GM04504 (cell line): ENCODE measurements at places on chromosomes 16 and 17.

- no peak for DNase-seq
Observed at GRCh38 chr17:63555500-63556156, 5.4 kb downstream of the DCAF7 start.

DNA sequence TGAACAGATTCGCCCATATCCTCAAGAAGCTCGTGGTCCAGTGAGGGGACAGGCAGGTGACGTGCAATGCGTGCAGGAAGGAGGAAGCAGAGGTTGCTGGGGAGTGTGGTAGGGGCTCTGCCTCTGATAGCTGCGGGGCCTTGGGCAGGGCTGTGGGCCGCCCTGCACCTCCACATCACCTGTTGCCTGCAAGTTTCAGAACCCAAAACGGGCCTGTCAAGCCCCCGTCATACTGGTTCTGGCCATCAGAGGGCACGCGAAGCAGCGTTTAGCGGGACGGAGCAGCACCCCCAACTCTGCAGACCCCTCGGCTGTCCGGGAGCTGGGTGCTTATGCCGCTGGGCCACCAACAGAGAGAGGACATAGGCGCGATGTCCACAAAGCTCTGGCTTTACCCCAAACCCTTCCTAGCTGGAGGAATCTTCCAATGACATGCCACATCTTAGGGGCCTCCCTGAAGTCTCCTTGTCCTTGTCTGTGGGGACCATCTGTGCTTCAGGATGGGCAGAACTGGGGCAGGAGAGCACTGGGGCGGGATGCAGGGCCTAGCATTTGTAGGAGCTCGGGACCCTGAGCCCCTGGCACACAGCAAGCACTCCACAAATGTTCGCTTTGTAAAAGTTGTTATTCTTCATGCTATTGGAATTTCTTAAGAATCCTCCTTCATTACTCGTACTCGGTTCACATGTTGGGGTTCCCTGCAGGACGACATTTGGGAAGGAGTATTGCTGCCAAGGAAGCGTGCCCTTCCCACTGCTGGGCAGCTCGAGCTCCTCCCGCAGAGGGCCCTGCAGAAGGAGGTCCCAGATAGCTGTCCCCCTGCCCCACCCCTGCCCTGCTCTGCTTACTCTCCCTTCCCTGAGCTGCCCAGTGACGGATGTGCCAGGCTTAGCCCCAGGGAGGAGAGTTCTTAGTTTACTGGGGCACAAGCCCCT is 64.3 kb downstream of the CNGB1 start:
- DNase-seq = no peak

DNA sequence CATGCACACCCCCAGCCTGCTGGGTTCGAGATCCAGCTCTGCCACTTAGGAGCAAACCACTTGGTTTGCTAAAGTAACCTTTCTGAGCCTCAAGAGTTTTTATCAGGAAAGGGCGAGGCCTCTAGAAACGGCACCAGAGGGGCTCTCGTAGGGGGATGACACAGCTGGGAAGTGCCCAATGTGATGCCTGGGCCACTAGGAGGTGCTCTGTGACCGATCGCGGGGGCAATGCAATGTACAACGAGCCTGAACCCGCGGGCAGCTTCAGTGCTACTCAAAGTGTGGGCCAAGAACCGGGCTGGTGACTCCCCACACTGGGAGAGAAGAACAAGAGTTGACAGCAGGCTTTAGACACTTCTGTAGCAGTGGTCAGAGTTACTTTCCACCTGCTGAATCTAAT is 9.4 kb downstream of the C16orf89 start:
- DNase-seq = no peak

DNA sequence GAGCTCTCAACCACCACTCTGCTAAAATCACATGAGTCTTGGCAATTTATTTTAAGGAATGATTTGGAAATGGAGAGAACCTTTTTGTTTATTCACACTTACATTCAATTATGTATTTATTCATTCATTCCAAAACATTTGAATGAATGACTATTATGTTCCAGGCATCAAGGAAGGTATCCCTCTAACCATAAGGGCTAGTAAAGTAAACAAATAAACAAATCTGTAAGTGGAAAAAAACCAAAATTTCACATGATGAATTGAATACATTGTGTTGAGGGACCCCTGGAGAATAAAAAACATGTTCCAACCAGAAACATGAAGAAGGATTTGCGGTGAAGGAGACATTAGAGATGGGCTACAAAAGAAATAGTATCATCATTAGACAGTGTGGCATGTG is 677.8 kb downstream of the TOX3 start:
- DNase-seq = no peak

GRCh38 chr17:21119247-21119918 is 7.4 kb upstream of the DHRS7B start:
- DNase-seq = peak; percentile 33

DNA sequence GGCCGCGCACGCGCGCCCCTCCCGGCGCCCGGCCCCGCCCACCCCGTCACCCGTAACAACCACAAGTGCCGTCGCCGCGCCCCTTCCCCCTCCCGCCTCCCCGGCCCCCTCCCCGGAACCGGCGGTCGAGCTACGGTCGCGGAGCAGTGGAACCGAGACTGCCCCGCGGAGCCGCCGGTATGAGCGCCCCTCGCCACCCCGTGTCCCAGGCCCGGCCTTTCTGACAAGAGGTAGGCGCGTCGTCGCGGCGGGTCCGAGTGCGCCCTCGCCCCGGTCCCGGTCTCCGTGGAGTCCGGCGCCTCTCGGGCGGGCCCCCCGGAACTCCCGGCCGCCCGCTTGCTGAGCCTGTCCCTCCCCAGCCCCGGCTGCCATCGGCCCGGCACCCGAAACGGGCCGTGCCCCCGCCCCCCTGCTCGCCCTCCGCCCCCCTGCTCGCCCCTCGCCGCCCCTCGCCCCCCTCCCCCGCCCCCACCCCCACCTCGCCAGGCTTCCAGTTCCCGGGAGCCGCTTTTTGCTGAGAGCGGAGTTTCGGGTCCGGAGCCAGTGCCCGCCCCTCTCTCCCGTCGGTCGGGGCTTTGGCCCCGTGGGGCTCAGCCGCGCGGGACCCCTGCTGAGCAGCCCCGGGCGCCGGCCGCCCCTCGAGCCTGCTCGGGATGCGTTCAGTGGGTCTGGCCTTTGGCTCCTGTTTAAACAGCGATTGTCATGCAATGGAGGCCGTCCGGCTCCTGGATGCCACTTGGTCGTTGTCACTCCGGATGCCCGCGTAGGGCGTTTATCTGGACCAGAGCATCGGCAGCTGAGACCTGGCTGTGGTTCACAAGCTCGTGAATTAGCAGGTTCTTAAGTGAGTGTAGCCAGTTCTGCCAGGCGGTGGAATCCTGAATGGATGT is at the start of gene SEC14L1:
TSS of gene SEC14L1 (plus strand) at position 92 of the 890 bp plus-strand sequence. CDS start 2,628 bp downstream, outside the sequence.
- DNase-seq = no peak

GRCh38 chr17:57102122-57102521 is 17.1 kb downstream of the AKAP1 start:
- DNase-seq = no peak

- no peak for DNase-seq
Observed at GRCh38 chr16:68037841-68038597, 14.9 kb downstream of the DUS2 start.

- peak; percentile 74 for DNase-seq
Observed at GRCh38 chr16:27330542-27330941, 16.8 kb downstream of the IL4R start.

- DNase-seq = peak; percentile 52
Observed at GRCh38 chr17:1709971-1710806, at the start of gene TLCD2. Gene TLCD2, minus strand, starts transcription at chr17:1710377. Its CDS starts 135 bp downstream, at chr17:1710242.

- DNase-seq = no peak
Observed at GRCh38 chr16:57021757-57022156, 32.4 kb downstream of the NLRC5 start.

- DNase-seq = no peak
Observed at GRCh38 chr17:53149316-53149715, 673.4 kb upstream of the KIF2B start.

DNA sequence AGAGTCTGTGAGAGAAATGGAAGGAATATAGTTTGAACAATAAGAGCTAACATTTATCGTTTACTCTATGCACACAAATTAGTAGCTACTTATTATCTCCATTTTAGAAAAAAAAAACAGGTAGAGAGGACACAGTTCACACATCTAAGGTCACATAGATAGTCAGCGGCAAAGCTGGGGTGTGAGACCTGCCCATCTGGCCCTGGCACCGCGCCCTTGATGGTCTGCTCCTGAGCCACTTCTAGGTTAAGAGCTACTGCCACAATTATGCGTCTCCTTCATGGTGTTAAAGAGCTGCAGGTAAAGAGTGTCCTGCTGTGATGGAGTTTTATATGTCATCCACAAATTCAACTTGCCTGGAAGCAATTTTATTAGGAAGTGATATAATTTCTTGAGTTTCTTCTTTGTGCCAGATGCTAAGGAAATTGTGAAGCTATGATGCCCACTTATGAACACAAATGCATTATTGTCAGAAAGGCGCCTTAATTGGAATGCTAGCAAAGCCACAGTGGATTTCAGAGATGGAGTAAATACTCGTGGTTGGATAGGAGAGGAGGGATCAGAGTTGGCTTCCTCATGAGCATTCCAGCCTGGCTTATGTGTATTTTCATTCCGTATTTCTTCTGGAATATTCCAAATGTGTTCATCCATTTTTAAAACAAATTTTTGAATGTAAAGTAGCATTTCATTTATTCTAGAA is 21.3 kb upstream of the MFSD6L start:
- DNase-seq = no peak

DNA sequence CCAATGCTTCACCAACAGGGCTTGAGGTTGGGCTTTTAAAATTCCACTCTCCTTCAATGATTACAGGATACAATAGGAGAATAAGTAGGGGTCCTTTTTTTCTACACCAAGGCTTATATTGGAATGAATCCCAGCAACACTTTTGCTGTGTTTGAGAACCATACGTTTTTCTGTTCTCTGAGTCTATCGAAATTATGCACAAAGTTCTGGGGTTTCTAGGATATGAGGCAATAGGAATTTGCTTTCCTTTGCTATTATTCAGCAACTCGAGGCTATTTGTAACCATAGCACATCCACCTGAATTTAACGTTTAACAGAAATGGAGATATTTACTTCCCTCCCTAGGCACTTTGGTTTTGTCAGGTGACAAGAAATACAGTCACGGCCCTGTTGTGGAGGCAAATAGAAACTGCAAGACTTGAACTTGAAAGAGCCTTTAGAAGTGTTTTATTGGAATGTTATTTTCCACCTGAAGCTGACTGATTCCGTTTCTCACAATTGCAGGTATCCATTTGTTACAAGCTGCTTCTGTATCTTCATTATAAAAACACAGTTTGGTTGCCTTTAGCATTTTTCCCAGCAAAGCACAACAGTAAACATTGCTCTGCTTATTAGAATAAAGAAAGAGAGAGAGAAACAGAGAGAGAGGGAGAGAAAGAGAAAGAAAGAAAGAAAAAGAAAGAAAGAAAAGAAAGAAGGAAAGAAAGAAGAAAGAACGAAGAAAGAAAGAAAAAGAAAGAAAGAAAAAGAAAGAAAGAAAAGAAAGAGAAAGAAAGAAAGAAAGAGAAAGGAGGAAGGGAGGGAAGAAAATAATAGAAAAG is 109.6 kb downstream of the HS3ST3A1 start:
- DNase-seq = no peak
